ENCODE measurements at places on chromosomes 4 and X.
A peak's percentile ranks its signal among the peaks of the same experiment; 100 is the strongest.

- no peak for DNase-seq
These were observed 153.9 kb upstream of the TENM3 start for GRCh38 chr4:182089326-182089725.

DNA sequence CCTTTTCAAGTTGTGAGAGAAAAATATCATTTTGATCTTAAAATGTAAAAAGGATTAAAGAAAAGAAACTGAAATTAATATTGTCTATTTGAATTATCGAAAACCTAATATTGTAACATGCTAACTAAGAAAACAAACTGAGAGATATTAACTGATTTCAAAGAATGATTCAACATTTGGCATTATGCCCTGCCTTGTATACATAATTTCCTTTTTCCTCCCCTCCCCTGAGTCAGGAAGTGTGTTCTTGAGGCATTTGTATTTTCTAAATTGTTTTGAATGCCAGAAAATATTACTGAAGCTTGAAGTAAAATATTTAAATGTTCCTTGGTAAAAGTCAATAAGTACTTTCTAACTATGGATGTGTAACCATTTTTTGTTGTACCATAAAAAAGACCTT lies 49.4 kb downstream of the RPS6KA3 start:
- no peak for DNase-seq

DNA sequence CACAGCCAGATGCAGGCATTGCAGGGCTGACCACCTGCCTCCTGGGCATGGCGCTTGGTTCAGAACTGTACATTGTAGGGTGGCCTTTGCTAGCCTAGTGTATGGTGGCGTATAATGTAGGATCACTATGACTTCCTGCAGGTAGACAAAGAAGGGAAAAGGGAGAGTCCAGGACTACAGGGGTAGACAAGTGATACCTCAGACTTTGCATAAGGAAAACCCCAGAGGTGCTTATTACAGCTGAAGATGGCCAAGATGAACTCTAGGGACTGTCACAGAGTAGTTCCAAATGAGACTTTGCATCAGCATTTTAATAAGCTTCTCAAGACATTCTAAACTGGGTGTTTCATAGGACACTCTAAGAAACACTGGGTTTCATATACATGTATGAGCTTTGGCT lies 116.4 kb upstream of the PUDP start:
- no peak for DNase-seq

DNA sequence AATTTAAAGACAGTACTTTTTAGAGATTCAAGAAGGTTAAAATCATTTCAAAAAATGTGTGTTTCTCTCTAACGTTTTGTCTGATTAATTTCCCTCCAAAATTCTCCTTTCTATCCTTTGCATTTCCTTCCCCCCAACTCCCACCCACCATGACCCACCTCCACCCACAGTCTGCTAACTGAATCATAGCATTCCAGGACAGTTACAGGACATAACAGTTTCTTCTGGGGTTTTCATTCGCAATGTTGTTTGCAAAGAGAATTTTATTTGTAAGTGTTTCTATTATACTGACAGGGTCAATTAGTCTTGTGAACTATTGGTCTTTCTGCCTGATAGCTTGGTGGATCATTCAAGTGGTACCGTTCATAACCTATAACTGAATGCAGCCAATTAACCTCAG lies 53.7 kb downstream of the ANAPC10 start:
- no peak for DNase-seq

DNA sequence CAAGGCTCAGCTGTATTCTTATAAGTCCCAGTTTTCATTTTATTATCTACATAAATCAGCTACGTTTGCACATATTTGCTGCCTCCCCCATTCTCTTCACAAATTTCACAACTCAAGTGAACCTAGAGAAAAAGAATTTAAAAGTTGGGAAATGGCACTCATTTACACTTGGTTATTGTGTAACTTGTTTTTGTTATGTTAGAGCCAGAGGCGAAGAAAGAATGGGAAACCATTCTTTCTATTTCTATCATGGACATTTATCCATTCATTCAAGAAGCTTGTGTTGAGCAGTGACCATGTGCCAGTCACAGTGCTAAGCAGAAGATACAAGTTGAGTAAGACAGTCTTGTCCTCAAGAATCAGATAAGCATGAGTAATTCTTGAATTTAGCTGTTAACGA lies 13.5 kb downstream of the LIAS start:
- DNase-seq, result no peak

- DNase-seq, result no peak
These were observed 24.7 kb downstream of the TECRL start for GRCh38 chr4:64384237-64385203.

DNA sequence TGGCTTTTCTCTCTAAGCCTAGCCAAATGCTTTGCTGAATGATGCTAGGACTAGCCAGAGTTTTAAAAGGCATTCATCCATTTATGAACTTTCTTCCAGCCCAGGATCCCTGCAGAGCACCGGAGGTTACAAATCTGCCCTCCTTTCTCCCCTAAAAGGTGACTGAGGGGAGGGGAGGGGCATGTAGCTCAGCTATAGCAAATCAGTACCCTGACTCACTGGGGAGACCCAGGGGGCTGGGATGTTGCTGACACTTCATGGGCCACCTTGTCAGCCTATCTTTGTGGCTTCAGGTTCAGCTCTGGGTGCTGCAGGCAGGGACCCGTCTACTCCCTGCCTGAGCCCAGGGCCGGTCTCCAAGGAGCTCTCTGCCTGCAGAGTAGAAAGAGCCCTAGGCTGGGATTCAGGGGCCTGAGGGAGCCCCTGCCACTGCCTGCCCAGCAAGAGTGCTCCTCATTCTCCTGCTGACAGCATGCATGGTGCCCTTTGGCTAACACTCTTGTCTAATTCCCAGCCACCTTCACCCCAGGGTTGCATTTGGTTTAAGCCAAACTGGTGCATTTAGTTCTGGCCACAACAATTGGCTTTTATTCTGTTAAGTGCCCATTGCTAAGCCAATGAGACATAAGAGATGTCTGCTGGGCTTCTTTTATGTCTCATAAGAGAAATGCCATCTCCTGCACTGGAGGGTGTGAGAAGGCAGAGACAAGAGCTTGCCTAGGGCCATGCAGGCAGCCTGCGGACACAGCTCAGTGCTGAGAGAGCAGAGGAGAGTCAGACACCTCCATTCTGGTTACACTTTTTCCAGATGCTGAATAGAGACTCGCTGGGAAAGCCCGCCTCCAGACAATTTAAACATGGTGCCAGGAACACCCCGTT lies 11.9 kb upstream of the UBA6 start:
- no peak for DNase-seq

DNA sequence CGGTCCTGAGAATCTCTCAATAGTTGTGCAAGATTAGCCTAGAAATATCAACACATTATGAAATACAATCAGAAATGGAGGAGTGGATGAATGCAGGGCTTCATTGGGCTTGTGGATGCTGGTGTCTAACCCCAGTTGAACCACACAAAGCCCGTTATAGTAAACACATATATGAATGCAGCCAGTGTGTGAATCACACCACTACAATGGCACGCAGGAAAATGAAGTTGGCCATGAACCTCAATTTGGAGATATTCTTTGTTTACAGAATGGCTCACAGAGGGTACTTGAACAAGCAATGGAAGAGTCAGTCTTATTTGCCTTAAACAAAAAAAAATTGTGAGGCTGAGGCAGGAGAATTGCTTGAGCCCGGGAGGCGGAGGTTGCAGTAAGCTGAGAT lies 57.8 kb downstream of the SOD3 start:
- DNase-seq, result no peak

DNA sequence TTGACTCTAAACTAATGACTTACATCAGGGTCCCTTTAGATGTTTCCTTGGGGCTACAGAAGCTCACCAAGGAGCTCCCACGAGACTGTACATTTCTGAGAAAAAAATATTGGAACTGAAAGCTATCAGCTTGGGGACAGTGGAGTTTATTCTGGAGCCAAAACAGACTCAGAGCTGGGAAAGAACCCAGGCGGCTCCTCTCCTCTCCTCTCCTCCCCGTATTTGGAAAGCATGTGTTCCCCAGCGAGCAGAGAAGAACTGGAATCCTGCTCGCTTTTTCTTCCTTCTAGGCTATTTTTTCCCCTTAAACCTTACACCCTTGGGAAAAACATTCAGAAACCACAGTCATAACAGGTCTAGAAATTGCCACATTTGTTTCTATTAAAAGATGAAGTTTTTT lies 4.3 kb upstream of the MAP7D3 start:
- DNase-seq, result no peak

GRCh38 chr4:52915191-52915590 lies 53.1 kb downstream of the RASL11B start:
- DNase-seq, result no peak

DNA sequence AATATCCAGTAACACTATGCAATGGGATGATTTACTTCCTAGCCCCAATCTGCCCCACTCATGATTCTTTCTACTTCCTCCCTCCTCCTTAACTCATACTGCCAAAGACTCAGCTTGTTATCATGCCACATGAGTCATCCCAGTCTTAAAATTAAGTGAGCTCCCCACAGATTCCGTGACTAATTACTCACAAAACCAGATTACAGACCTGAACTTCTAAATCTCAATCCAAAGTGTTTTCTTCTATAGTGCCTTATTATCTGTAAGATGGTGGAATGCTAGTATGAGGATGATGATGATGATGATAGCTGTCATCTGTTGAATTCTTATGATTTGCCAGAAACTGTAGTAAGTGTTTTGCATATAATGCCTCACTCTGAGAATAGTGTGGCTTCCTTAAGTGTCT lies 27.7 kb upstream of the GPC3 start:
- DNase-seq, result no peak

DNA sequence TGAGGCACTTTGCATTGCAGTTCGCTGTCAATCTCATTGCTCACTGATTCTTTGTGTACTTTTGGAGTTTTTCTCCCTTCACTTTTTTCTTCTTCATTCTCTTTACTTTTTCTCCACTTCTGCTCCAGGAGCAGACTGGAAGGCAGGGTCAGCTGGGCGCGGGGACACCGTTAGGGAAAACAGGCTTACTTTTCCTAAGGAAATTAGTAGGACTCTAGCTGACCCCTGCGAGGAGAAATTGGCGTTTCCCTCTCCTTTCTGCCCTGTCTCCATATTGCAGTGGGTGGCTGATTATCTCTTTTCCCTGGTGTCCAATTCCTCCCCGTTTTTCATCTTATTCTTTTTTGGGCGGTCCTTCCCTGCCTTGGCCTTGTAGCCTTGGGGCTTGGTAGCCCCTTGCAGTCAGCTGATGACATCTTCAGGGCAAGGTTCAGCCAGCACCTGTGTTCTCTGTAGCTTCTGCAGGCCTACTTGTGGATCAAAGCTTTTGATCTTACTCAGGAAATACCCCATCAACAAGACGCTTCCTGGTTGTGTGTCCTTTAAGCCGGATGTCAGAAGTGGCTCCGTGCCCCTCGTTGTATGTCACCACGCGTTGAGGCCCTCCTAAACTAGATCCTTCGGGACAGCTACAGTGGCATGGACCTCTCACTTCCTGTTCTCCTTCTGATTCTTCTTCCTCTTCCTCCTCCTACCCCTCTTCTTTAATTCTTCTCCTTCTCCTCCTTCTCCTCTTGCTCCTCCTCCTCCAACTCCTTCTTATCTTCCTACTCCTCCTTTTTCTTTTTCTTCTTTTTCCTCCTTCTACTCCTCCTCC lies 36.1 kb downstream of the NBDY start:
- DNase-seq, result no peak

- DNase-seq, result peak; percentile 4
These were observed 78.1 kb downstream of the BMP15 start for GRCh38 chrX:50988649-50989048.

DNA sequence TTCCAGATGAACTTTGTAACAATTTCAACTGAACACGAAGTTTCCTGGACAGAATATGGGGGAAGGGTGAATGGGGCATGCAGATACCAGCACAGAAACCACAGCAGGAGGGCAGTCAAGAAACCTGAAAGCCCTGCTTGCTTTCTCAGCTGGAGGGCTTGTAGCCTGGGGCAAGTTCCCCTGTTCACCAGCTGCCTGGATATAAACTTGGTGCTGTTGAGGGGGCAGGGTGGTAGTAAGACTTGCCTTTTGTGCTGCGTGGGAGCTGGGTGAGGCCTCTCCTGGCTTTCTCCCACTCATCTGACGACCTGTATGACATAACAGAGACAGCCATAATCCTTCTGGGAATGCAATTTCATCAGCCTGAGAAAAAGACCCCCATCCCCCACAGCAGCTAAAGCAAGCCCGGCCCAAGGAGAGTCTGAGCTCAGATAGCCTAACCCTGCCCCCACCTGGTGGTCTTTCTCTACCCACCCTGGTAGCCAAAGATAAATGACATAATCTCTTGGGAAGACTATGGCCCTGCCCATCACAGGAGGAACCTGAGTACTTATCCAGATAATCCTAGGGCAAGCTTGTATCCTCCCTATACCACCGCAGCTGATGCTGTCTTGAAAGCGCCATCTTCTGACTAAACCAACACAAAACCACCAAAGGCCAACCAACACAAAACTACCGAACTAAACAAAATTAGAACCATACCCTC lies 234.3 kb downstream of the LAS1L start:
- no peak for DNase-seq

- no peak for DNase-seq
These were observed 117.0 kb downstream of the DHRSX start for GRCh38 chrX:2383735-2384134.

DNA sequence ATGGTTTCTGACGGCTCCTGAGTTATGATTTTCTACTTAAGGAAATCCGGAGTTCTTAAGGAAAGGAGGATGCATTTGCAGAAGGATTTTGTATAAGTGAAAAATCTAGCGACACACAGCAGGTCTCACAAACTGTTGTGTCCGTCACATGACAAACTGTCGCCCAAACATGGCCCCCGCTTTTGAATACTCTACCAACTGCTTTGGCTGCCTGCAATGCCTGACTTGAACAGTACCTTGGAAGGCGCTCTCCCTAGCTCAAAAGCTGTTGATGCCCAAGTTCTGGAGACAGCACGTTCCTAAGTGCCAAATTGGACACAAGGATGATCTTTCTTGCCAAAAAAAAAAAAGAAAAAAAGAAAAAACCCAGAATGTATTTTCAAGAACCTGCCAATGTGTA lies 103.2 kb downstream of the ENPP6 start:
- no peak for DNase-seq

DNA sequence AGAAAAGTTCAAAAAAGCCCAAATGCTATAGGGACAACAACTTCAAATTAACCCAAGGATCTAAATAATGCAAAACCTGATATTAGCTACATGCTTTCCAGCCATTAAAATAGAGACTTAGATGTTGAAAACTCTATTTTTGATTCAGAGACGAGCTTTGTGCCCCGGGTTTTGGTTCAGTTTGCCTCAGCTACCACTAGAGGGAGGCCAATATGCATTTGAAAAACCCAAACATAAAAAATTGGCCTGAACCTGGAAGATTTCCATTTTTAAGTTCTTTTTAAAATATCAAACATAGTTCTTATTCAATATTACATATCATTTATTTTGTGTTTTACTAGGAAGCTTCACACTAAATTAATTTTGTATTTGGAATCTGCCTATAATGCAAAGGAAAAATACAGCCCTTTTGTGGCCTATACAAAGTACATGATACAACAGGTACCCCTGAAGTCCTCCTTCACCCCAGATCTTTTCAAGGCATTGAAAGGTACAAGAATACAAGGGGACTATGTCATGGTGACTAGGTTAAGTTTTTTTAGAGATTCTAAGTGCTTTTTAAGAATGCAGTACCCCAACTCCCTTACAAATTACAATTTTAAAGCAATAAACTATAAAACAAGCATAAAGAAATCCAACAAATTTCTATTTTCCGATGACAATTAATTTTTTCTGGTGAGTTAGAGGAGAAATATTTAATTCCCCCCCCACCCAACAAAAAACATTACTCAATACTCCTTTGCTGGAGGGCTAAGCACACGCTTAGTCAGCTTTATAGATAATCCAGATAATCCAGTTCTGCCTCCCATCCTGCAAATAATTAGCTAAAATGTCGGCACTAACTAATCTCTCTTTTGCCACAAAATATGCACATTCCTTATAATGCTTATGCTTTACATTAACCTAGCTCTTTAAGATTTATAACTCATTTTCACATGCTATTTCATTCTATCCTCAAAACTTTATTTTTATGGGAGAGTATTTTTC lies 97.7 kb upstream of the PTPN13 start:
- DNase-seq, result peak; percentile 38

Data from NCI-H1092 treated with DMSO at 0.1 percent for 48 hours (cell line).